ENCODE measurements at places on chromosomes 7 and 10.

DNA sequence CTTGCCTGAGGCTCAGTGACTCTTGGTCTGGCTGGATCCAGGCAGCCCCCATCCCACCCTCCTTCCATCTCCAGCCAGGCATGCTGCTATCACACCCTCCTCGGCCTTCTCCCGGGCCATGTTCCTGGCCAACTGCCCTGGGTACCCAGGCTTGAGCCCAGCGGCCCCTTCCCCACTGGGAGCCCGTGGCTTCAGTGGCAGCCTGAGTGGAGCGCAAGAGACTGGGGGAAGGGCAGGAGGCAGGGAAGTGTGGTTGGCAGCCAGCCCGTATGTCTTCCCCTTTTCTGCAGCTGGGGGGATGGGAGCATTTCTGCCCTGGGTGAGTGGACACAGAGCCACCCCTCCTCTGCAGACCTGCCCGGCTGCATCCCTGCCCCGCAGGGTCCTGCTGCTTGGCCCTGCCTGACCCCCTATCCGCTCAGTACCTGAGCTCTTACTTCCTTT is 148.5 kb downstream of the ARHGAP22 start:
- DNase-seq: no peak

DNA sequence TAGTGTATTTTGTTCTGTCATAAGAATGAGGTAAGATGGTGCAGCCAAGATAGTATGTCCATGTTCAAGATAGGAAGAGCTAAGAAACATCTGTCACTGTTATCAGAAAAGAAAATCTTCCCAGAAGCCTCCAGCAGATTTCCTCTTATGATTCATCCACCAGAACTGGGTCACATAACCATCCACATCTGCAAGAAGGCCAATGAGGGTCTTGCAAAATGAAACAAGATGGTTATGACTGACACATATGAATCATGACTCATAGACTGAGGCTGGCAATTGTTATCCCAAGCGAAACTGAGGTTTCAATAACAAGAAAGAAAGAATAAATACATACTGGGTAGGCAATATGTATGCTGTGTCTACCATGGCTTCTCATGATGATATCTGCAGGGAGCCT is 30.3 kb downstream of the CCNJ start:
- peak; percentile 97 for DNase-seq

DNA sequence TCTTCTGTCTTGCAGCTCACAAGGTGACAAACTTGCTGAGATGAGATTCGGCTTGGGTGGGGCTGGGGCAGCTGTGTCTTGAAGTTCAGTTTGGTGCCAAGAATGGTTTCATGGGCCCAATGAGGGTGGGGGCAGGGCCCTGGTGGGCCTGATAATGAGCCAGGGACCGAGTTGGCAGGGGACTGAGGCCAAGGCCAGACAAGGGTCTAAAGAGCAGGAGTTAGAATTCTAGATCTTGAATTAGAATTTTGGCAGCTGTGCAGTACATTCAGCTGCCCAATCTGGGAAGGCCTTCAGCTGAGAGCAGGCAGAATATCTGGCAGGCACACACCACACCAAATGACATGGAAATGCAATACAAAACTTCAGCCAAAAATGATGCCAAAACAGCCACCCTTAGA is 1.5 kb upstream of the JAZF1 start:
- no peak for DNase-seq

DNA sequence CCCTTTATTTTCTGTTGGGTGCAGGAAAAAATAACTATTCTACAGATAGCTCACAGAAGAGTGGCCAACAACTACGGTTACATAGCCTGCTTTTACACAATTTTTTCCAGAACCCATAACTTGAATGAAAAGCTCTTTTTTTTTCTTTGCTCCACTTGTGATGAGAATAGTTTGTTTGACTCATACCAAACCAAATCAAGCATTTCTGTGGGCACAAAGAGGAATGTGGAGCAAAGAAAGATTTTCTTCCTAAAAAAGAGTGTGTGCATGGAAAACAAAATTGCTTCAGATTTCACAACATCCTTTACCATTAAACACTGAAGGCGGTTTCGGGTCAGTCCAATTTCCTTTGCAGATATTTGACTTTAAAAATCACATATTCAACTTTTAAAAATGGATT is 54.8 kb upstream of the RAB11FIP2 start:
- DNase-seq: peak; percentile 17

- no peak for DNase-seq
Observed at GRCh38 chr7:5615190-5616070, 166.0 kb downstream of the RNF216 start.

DNA sequence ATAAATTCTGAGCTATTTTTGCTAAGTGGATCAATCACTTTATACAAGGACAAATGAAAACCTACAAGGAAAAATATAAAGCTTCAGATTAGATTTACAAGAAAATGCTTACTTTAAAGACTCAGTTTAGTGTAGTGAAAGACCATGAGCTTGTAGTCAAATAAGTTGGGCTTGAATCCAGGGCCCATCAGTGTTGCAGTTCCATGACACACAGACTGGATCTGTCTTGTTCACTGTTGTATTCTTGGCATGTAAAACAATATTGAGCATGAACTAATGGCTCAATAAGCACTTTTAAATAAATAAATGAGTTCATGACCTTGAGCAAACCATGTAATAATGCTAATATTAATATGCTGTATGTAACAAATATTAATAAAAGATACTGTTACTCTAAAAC is 164.6 kb upstream of the KCND2 start:
- no peak for DNase-seq

DNA sequence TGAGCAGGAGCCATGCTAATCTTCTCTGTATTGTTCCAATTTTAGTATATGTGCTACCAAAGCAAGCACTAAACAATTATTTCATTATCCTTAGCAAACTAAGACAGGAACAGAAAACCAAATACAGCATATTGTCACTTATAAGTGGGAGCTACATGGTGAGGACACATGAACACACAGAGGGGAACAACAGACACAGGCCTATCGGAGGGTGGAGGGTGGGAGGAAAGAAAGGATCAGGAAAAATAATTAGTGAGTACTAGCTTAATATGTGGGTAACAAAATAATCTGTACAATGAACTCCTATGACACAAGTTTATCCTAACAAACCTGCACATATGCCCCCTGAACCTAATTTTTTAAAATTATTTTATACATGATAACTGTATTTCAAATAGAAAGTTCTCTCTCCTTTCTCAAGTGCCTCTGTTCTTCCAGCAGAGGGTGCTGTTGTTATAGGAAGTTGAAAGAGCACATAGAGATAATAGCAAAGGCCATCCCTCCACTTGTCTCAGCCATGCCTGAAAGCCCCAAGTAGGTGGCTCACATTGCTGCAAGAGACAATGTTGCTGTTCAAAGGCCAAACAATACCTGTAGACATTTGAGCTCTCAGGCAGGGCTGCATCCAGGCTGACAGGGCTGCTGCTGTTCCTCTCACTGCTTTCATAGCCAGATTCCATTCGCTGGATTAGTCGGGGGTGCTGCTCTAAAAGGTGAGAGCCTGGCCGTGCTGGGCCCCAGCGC is 33.4 kb upstream of the PPP3CB start:
- peak; percentile 75 for DNase-seq

- no peak for DNase-seq
Observed at GRCh38 chr10:122471531-122472177, 10.3 kb downstream of the HTRA1 start.

DNA sequence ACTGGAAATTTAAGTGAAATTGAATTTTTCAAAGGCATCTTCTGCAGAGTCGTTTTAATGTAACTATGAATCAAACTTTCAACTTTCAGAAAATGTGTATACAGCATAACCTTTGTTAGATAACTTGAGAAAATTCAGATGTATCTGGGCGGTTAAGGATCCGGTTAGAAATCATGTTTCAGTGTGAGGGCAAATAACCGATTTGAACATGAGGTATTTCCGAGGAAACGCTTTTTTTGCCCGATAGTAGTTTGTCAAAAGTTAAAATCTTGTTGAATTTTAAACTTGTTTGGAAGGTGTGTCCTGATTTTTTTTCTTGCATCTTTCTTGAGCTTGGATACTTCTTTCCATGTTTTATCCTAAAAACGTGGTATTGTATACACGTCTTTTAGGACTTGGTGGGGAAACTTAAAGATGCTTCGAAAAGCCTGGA is 1.3 kb upstream of the BMI1 start:
- DNase-seq: no peak

DNA sequence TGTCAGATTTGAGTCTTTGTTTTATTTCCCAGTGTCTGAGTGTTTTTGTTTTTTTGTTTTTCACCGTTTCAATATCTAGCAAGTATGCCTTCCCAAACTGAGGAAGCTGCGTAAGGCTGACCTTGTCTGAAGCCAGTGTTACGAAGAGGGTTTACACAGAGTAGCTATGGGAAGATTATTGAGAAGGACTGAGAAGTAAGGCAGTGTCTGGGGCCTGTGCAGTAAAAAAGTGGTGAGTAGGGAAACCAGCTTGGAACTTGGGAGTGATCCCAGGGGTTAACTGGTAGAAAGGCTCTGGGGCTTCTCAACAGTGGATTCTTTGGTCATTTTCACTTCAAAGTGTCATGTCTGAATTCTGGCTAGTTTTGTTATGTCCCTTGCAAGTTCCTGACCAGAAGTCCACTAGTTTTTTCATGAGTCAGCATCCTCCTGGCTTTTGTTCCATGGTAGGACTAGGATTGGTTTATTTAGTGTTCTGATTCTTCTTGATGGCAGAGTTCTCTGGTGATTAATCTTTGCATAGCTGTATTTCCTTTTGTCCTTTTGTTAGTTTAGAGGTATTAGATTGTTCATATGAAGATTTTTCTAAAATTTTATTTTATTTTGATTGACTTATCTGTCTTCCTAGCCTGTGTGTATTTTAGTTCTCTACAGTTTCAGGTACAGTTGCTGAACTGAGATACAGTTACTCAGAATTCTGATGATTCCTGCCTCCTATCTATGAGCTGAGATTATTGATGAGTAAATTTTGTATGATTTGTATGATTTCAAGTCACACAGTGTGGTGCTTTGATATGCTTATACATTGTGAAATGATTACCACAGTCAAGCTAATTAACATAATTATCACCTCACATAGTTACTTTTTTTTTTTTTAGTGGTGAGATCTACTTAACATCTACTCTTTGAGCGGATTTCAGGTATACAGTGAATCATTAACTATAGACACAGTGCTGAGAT is 19.0 kb downstream of the GARS1 start:
- DNase-seq: peak; percentile 46

- no peak for DNase-seq
Observed at GRCh38 chr7:158263964-158264748, 323.5 kb downstream of the PTPRN2 start.
